HTR-8/SVneo (cell line): ENCODE measurements at places on chromosomes 2 and 18.
A peak's percentile ranks its signal among the peaks of the same experiment; 100 is the strongest.

GRCh38 chr2:219560037-219560892 lies 11.1 kb downstream of the OBSL1 start:
- DNase-seq, result no peak

GRCh38 chr2:71882949-71883472 lies 264.7 kb downstream of the CYP26B1 start:
- peak; percentile 90 for DNase-seq

GRCh38 chr2:19297716-19298115 lies 60.7 kb downstream of the OSR1 start:
- DNase-seq, result no peak

DNA sequence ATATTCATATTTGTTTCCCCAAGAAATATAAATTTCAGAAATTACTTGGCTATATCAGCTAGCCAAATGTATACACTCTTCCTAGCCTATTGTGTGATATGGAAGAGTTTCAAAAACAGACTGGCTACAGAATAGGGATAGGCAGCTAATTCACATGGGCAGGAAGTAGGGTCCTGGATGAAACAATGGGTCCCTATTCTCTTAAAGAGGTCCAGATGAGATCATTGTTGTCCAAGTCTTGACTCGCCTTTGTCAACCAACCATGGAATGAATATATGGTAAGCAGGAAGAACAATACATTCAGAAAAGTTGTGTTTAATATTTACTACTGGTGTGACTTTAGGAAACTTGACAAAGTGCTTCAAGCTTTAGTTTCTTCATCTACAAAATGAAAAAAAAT lies 319.9 kb downstream of the NBAS start:
- DNase-seq, result no peak

DNA sequence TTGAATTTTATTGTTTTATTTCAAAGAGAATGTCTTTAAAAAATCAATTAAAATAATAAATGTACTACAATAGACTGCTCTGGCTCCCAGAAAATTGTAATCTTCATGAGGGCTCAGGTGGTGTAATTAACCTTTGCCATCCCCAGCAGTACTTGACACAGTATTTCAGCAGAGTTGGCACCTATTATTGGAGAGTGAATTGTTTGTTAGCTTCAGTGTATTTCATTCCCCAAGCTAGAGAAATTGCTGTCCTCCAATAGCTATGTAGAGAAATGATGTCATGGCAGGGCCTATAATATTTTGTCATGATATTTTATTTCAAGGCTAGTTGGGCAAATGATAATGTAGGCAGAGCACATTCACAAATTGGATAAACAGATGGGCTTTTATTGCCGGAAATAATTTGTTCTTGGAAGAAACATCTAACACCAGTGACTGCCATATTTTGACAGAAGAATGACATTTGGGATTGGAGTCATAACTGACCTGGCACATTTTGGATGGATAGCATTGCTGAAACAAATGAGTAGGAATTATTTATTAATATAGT lies 712.0 kb upstream of the NXPH2 start:
- DNase-seq, result no peak
